ENCODE measurements at places on chromosomes 13 and 19.
A peak's percentile ranks its signal among the peaks of the same experiment; 100 is the strongest.

DNA sequence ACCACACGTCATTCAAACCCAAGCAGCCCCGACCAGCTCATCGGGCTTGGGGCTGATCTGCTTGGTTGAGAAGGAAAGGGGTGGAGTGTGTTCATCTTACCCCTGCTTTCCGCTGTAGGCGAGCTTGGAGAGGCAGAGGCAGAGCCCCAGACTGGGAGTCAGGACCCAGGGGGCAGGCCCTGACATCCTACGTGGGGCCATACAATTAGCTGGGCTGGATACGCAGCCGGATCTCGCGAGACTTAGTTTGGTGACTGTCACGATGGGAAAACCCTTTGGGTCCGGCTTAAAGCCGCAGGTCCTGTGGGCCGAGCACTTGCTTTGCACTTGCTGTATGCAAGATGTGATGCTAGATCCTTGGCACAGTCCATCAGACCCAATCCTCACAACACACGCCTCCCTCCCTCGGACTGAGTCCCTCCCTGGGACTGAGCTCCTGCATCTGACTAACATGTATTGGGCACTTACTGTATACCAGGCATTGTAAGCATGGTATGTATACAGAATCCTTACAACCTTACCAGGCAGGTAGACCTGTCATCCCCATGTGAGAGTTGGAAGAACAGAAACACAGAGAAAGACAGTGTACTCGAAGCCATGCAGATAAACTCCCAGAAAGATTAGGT lies 3.7 kb downstream of the CEACAM16 start:
- no peak for DNase-seq

GRCh38 chr19:15297416-15298224 lies 34.7 kb downstream of the BRD4 start:
- DNase-seq = no peak

- DNase-seq = no peak
Measured at GRCh38 chr13:40550130-40550529, 116.3 kb downstream of the FOXO1 start.

GRCh38 chr13:111483621-111483987 lies 163.2 kb downstream of the TEX29 start:
- no peak for DNase-seq

DNA sequence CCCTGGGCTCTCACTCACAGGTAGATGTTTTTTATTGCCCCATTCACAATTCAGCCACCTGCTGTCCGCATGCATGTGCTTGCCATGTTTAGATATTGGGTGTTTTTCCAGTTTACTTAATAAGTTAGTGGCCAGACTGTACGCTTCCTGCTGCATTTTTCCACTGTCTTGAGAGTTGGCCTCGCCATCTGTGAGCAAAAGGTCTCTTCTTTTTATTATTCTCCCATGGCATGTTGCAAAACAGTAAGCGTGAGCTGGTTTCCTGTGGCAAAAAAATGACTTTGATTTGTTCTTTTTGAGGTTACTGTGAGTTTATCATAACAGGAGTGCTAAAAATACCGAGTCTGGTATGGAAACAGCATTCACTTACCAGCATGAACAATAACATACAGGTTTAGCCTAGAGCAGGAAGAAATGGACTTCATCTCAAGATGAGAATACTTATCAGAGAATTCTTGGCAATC lies 46.0 kb downstream of the SAE1 start:
- DNase-seq = no peak

DNA sequence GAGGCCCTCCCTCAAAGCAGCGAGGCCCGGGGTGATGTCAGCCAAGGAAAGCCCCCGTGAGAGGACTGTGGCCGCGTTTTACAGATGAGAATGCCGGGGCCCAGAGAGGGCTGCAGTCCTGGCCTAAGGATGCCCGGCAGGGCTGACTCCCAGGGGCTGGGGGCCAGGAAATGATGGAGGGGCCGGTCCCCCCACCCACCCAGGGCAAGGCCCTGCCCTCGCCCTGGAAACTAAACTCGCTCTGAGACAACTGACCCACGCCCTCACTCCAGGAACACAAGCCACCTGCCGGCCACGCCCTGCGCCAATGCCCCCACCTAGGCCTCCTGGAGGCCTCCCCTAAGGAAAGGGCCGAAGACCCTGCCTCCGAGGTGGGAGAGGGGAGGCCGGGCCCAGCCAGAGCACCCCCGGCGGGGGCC lies 7.2 kb downstream of the ZBTB7A start:
- no peak for DNase-seq

GRCh38 chr13:21538753-21539152 lies 65.2 kb downstream of the MICU2 start:
- DNase-seq = no peak

- no peak for DNase-seq
Measured at GRCh38 chr13:25928941-25929505, 122.8 kb downstream of the SHISA2 start.

GRCh38 chr19:23273022-23273589 lies 22.9 kb upstream of the ZNF724 start:
- DNase-seq = no peak

- DNase-seq = no peak
Measured at GRCh38 chr13:98214008-98214643, 37.1 kb upstream of the RNF113B start.

- DNase-seq = no peak
Measured at GRCh38 chr19:54612428-54612827, 17.9 kb upstream of the LILRB1 start.

DNA sequence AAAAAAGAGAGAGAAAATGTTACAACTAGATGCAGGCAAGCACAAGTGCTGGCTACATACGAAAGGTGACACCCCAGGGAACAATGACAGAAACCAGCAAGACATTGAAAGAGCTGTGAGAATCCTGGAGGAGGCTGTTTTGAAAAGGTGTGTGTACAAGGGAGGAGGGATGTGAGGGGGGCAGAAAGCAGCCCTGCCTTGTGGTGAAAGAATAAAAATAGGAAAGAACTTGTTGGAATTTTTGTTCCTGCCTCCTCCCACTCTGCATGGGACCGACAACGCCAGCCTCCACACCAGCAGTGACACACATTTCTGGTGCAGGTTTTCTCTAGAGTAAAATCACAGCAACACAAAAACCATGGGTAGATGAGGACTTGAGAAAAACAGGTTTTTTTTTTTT lies 1258.6 kb downstream of the PCDH9 start:
- DNase-seq = no peak

DNA sequence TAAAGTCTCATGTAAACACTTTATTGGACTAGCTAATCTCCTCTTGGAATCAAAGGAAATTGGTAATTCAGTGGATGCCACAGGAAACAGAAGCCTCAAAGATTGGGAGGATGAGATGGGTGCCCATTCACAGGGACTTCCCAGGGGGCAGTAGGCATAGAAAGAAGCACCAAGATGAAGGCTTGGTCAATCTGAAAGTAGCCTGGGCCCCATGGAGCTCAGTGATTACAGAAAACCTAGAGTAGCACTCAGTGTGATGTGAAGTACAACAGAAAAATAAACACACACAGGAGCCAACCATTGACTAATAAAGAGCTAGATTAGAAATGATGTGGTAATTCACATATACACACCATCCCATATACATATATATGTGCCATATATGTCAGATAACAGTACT lies 560.6 kb downstream of the TBC1D4 start:
- DNase-seq = no peak

- DNase-seq = peak; percentile 100
Measured at GRCh38 chr19:43595999-43596841, at the start of the genes IRGQ and ZNF576. TSS of gene IRGQ (minus strand) at chr19:43596134. CDS start at chr19:43595338, 796 bp downstream. TSS of gene ZNF576 (plus strand) at chr19:43596595. CDS start at chr19:43597109, 514 bp downstream.

DNA sequence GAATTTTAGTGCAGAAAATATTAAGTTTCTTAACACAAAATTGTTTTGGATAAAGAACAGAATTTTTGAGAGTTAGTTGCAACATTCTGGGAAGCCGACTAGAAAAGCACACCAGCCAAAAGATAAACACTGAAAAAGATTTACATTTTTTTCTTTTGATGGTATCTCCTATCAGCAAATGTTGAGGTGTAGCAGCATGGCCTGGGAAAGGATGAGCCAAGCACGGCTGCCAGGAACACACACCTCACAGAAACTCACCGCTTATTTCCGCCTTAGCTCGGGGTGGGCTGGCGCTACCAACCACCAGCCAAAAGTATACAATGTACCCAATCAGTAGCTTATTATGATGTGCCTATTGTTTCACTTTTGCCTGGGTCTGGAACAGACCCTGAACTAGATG lies 134.7 kb downstream of the MIPEP start:
- no peak for DNase-seq

- no peak for DNase-seq
Measured at GRCh38 chr19:39514840-39515550, at the start of gene SELENOV. TSS of gene SELENOV (plus strand) at chr19:39515139. CDS start at chr19:39515213, 74 bp downstream.

- DNase-seq = peak; percentile 58
Measured at GRCh38 chr13:114097893-114098688, 34.3 kb downstream of the RASA3 start.

- DNase-seq = no peak
Measured at GRCh38 chr19:9823816-9824215, 3.9 kb upstream of the UBL5 start.

- DNase-seq = no peak
Measured at GRCh38 chr13:32228330-32229041, 86.7 kb downstream of the ZAR1L start.

DNA sequence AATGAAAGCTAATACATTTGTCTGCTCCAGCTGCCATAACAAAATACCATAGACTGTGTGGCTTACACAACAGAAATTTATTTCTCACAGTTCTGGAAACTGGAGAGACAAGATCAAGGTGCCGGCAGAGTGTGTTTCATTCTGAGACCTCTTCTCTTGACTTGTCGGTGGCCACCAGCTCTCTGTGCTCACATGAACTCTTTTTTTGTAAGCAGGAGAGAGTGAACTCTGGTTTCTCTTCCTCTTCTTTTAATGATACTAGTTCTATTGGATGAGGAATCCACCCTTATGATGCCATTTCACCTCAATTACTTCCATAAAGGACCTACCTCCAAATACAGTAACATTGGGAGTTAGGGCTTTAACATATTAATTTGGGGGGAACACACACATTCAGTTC lies 11.7 kb downstream of the KCTD12 start:
- no peak for DNase-seq

DNA sequence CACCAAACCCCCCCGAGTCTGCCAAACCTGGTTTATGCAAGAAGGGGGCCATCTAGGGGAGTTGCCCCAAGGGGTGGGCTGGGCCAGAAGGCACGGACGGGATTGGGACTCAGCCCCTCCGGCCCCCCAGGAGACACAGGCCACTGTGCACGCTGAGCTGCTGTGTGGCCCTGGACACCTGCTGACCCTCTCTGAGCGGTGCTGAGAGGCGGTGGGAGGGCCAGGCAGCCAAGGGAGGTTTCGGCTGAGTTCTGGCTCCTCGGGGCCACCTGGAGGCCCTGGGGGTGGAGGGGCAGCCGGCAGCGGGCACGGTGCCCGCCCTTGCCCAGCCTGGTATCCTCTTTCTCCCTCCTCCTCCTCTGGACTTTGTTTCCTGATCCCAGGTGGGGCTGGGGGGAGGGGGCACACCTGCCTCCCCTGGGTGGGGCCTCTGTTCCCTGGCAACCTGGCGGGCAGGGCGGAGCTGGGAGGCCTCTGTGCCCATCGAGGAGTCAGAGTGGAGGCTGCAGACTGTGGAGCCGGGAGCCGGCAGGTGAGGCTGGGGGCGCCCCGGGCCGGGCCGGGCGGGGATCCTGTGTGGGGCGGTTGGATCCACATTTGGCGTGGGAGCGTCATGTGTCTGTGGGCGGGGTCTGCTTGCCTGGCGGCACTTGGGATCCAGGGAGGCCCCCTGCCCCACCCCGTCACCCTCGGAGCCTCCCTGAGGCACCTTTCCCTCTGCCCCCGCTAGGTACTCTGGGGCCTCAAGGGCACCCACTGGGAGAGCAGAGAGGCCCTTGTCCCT lies at the start of gene MISP:
MISP (plus strand) TSS at position 473 of the 784 bp plus-strand sequence. CDS start 5,835 bp downstream, outside the sequence.
- no peak for DNase-seq

DNA sequence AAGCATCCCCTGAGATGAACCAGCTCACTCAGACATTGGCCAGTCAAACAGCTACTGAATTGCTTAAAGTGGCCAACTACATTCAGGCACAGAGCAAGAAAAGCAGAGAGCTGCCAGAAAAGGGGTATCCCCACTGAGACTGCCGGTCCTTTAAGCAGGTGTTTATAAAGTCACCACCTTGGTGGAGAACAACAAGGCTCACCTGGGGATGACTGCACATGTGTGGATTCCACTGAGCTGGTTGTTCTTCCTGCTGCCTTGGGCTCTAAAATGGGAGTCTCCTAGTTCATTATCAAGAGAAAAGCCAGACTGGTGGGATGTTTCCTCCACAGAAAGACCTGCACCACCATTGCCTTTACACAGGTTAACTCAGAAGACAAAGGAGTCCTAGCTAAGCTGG lies 51.8 kb upstream of the IPO5 start:
- DNase-seq = no peak

- no peak for DNase-seq
Measured at GRCh38 chr19:58042495-58043340, 8.9 kb downstream of the ZSCAN1 start.

- no peak for DNase-seq
Measured at GRCh38 chr19:11159598-11160439, 4.2 kb upstream of the SPC24 start.

DNA sequence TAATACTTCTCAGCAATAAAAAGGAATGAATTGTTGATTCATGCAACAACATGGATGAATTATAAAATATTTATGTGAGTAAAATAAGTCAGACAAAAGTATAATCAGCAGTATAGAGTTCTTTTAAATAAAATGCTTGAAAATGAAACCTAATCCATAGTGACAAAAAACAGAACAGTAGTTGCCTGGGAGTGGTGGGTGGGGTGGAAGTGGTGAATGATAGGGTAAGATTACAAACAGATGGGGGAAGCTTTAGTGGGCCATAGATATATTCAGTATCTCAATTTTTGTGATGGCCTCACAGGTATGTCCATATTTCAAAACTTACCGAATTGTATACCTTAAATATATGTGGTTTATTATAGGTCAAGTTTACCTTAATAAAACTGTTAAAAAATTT lies 124.9 kb upstream of the UBL3 start:
- no peak for DNase-seq

DNA sequence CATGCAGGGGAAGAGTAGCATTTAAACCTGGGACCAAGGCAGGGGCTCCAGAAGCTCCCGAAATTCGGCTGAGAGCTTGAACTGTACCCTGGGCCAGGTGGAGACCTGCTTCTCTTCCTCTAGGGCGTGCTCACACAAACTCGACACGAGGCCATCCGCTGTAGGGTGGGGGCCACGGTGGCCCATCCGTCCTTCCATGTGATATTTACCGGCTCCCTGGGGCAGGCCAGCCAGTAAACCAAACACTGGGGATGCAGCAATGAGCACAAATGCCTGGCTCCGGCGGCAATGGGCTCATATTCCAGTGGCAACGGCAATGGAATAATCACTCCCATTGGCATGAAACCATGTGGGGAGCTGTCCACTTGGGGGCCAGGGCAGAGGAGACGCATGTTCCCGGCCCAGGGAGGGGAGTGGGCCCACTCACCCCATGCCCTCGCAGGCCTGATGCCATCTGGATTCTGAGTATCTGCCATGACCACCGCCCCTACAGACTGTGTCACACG lies 10.8 kb downstream of the SH3GL1 start:
- DNase-seq = no peak
